ENCODE measurements at places on chromosomes 13 and 19.

DNA sequence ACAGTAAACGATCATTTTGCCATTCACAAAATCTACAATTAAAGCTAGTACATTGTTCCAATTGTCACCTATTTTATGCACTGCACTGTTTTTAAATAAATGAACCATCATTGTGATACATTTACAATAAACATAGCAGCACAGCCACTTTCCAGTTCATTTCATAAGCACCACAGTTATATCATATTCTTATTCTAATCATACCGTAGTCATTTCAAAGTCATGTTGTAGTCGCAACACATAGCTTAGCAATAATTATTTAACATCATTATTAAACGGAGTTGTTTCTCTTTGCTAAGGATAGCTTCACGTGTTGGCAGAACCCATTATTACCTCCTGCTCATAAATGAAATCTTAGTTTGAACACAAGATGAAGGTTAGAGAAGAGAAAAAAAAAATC lies 2.2 kb upstream of the PCDH9 start:
- H3K27me3 ChIP-seq: no peaks in the 10 kb centered on the region
- H3K27ac ChIP-seq: no peak overlapping the region
- peaks cover 11% of the 10 kb centered on the region for H3K4me1 ChIP-seq
- ATAC-seq: no peak
- H3K36me3 ChIP-seq: no peaks in the 10 kb centered on the region

- peaks cover 9% of the 10 kb centered on the region for H3K4me1 ChIP-seq
- H3K27ac ChIP-seq: no peak overlapping the region
- no peak for ATAC-seq
Observed at GRCh38 chr13:24605923-24606372, 74.3 kb upstream of the ATP12A start.

GRCh38 chr13:31978021-31978420 lies 53.6 kb upstream of the FRY start:
- no peak overlapping the region for H3K27ac ChIP-seq
- H3K4me3 ChIP-seq: no peak overlapping the region
- no peaks in the 10 kb centered on the region for H3K36me3 ChIP-seq

DNA sequence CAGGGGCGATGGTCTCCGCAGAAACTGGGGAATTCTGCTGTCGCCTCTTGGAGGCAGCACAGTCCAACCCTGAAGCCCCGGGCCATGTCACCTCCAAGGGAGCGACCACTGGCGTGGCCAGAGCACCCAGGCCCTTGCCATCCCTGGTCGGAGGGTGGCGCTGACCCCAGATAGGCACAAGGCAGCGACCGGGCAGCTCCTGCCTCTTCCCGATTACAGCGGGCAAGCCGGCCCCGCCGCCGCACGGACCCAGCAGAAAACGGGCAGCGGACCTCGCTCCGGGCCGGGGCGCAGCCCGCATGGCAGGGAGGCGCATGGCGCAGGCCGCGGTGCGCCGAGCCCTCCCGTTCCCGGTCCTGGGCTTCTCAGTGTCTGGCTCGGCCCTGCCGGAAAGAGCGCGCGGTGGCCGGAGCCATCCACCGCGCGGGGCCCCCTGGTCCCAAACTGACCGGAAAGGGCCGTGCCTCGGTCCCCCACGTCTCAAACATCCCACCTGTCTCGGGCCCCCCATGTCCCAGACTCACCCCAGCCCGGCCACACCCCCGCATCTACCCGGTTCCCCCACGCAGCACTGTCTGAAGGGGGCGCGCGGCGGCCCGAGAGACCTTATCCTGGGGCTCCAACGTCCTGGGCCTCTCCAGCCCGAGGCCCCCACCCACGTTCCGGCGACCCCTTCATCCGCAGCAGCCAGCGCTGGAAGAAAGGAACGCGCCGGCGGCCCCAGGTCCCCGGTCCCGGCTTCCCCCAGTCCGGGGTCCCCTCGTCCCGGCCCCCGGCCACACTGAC lies 727 bp downstream of the CERS1 start:
- no peak for ATAC-seq
- no peak overlapping the region for H3K27ac ChIP-seq
- H3K4me1 ChIP-seq: peaks cover 21% of the 10 kb centered on the region
- peak overlapping the region; percentile 59 for H3K4me3 ChIP-seq
- peaks cover 17% of the 10 kb centered on the region for H3K36me3 ChIP-seq

GRCh38 chr13:48485432-48485831 lies 47.4 kb downstream of the RCBTB2 start:
- no peak for ATAC-seq
- H3K27ac ChIP-seq: no peak overlapping the region
- H3K4me3 ChIP-seq: no peak overlapping the region
- peaks cover 48% of the 10 kb centered on the region for H3K36me3 ChIP-seq

DNA sequence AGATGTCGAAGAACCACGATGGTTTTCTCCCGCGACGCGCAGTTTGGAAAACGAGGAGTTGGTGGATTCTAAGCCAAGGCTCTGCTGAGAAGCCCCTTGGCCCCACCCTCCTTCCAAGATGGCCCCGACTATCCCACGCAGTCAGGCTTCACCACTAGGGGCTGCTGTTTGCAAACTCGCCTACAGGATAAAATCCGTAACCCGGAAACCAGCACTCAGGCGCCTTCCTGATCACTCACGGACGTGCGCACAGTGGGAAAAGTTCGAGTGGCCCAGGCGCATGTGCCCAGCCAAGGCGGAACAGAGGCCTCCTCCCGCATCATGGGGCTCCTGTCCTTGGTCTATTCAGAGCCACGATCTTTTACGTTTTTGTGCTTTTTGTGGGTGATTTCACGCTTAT lies 19.2 kb upstream of the UQCR11 start:
- no peak overlapping the region for H3K4me3 ChIP-seq
- peaks cover 40% of the 10 kb centered on the region for H3K4me1 ChIP-seq
- H3K27me3 ChIP-seq: no peaks in the 10 kb centered on the region
- H3K27ac ChIP-seq: no peak overlapping the region
- ATAC-seq: peak; percentile 66

DNA sequence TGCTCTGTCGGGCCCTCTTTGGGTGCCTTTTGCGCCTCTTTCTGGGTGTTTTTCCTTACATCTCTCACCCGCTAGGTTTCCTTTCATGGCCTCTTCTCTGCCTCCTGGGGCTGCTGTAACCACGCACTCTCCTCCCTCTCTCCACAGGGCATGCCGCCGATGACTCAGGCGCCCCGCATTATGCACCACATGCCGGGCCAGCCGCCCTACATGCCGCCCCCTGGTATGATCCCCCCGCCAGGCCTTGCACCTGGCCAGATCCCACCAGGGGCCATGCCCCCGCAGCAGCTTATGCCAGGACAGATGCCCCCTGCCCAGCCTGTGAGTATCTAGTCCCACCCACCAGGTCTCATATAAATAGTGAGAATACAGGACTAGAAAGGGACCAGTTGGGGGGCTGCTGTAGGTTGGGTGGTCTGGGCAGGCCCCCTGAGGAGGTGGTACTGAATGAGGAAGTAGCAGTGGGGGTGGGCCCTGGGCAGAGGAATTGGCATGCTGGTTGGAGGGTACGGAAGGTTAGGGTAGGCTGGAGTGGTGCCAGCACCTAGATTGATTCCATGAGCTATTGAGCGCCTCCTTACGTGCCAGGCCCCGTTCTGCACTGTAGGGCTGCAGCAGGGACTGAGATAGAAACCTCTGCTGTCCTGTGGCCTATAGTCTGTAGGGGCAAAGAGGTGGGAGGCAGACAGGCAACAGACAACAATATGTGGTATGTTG lies 11.9 kb downstream of the SNRPA start:
- H3K27me3 ChIP-seq: no peaks in the 10 kb centered on the region
- peaks cover 23% of the 10 kb centered on the region for H3K4me1 ChIP-seq
- ATAC-seq: no peak
- H3K27ac ChIP-seq: peak overlapping the region; percentile 23

- no peak for ATAC-seq
- H3K4me1 ChIP-seq: no peaks in the 10 kb centered on the region
- no peaks in the 10 kb centered on the region for H3K36me3 ChIP-seq
- no peak overlapping the region for H3K4me3 ChIP-seq
- no peak overlapping the region for H3K27ac ChIP-seq
Observed at GRCh38 chr13:31067416-31068118, 94.1 kb downstream of the HSPH1 start.

GRCh38 chr13:109480011-109480955 lies 306.1 kb downstream of the IRS2 start:
- no peak overlapping the region for H3K27ac ChIP-seq
- no peak overlapping the region for H3K4me3 ChIP-seq
- no peaks in the 10 kb centered on the region for H3K27me3 ChIP-seq
- H3K4me1 ChIP-seq: no peaks in the 10 kb centered on the region

DNA sequence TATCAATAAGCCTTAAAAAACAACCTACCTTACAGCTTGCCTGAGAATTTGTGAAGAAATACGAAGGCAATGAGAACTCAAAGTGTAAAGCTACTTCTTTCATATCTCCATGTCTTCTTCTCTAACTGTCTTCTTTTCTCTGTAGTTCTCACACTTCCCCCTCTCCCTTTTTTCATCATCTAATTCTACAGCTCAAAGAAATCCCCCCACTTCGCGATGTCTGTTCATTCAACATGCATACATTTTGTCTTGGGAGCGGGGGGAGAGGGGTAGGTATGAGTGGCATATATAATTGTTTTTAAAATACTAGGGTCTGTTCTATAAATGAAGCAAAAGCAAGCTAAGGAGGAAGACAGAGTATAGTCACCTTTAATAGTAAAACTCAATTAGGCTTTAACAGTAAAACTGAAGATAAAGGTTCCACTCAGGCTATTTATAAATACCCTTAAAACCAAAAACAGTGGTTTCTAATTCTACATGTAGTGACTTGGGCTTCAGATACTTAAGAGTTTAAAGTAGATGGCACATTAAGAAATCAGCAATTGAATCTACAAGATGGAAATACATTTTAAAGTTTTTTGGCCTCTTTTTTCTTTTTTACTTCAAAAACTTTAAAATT lies 106.9 kb downstream of the KLF12 start:
- H3K4me1 ChIP-seq: peaks cover 77% of the 10 kb centered on the region
- H3K27ac ChIP-seq: peak overlapping the region; percentile 95
- ATAC-seq: peak; percentile 18

- no peaks in the 10 kb centered on the region for H3K27me3 ChIP-seq
- peak overlapping the region; percentile 86 for H3K27ac ChIP-seq
- peaks cover 7% of the 10 kb centered on the region for H3K36me3 ChIP-seq
- peak overlapping the region; percentile 90 for H3K4me3 ChIP-seq
- H3K4me1 ChIP-seq: peaks cover 51% of the 10 kb centered on the region
Observed at GRCh38 chr13:99605420-99606323, 104.4 kb downstream of the TM9SF2 start.

Data from stimulated activated memory B cell treated with anti-CD40 and anti-IgM and Interleukin-4, amounts not matched to agents 10 μg/mL and 1 μg/mL and 100 μg/mL, for 72 hours (primary cell).